ENCODE measurements at places on chromosomes 6 and 20.

GRCh38 chr6:31792761-31793171 is 2.8 kb downstream of the VARS1 start:
- peak; percentile 8 for DNase-seq

DNA sequence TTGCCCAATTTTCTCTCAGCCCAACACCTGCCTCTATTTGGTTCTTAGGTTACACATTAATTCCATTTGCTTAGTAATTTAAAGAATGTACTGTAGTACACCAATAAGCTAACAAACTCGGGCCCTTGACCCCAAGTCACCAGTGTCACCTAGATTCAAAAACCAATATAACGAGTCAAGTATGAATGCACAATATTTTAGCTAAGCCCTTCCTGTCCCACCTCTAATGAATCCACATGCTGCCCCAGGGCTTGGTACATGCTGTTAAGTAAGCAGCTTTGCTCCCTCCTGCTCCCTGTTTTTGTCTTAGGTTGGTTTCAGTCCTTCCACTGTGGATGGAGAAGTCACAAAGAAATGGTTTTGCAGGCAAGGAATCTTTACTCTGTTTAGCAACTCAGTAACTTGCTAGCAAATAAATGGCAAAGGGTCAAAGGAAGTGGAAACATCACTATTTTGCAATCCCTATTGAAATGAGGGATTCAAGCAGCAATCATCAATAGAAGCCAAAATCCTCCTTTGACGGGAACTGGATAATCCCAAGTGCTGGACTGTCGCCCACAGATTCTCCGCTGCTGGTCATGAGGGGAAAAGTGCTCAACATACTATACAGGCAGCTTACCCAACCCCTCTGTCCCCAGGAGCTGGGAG is 5.0 kb upstream of the MPC1 start:
- DNase-seq, result no peak

- peak; percentile 18 for DNase-seq
These were observed at the start of gene MC3R for GRCh38 chr20:56247954-56248782. TSS of gene MC3R (plus strand) at chr20:56248732. CDS start at chr20:56248844, 112 bp downstream.

- no peak for DNase-seq
These were observed 73.7 kb downstream of the PHF20 start for GRCh38 chr20:35845561-35845960.

DNA sequence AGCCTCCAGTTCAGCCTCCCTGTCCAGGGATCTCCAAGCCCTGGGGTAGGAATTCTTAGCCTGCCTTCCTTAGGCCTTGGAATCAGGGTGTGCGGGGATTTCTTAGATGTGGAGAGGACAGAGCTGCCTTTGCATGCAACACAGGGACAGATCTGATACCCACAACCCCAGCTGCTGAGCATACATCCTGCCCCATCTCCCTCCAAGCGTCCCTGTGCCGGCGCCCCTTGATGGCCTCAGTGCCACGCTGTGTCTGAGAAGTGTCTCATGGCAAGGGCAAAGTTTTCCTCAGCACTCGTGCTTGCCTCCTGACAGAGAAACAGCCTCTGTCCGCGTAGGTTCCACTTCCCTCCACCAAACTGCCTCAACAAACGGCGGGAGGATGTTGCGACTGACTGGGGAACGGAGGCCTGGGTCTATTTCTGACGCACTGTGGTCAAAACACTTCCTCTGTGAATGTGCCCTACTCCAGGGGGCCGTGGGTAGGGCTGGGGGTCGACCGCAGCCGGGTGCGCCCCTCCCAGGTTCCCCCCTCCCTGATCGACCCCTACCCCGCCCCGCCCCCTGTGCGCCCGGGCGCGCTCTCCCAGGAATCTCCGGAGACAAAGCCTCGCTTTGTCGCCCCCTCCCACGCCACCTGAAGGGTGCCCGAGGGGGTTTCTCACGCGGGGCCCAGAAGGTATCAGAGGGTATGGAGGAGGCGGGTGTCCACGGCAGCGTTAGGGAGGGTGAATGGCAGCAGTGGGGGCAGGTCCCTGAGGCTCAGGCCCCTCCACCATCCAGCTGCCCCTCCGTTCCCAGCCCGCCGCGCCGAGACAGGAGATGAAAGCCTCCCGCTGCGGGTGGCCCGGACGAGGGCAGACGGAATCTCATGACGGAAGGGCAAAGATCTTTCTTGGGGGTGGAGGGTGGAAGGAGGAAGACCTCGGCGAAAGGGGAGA is 806 bp downstream of the MICAL1 start:
- DNase-seq, result peak; percentile 48

DNA sequence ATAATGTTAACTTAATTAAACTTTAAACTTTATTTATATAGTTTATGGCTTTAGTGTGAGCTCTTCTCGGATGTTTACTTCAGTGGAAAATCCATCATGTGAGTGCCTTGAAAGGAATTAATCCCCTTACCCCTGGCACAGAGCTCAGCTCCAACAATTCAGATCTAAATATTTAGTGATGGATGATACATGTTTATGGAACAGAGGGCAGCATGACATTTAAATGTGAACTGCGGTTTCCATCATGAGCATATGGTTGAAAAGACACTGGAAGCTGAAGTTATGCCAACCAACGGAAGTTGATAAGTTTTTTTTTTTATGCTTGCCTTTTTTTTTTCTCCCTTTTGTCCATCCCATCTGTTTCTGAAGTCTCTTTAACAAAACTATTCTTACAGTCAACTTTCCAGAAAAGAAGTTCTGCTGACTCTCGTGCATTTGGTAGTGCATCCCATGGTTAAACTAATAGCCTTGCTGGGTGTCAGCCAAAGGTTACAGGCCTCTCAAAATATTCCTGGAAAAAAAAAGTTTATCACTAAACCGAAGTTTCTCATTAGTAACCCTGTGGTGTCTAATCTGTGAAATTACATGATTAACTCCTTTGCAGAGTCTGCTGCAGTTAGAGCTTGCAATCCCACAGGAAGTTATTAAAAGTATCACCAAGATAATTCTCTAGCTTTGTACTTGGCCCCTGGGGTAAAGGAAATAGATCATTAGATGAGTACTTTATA is 243.9 kb upstream of the TCF21 start:
- DNase-seq, result no peak

DNA sequence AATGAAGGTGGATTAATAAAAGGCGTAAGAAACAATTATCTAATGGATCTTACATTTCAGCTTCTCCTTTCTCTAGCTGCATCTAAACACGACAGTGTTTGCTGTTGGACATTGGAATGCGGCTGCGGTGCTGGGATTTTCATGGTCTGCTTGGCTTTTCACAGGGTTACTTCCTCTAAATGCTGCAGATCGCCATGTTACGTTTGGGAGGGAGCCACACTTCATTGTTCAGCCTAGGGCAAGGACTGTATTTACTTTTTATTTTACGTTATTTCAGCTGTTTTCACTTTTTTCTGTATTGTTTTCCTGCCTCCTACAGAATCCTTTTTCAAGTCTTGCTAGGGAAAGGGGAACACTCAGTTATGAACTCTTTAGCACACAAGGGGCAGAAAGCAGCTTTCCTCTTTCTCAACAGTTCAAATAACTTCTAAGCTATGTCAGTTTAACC is 97.9 kb upstream of the MTHFD1L start:
- DNase-seq, result no peak

DNA sequence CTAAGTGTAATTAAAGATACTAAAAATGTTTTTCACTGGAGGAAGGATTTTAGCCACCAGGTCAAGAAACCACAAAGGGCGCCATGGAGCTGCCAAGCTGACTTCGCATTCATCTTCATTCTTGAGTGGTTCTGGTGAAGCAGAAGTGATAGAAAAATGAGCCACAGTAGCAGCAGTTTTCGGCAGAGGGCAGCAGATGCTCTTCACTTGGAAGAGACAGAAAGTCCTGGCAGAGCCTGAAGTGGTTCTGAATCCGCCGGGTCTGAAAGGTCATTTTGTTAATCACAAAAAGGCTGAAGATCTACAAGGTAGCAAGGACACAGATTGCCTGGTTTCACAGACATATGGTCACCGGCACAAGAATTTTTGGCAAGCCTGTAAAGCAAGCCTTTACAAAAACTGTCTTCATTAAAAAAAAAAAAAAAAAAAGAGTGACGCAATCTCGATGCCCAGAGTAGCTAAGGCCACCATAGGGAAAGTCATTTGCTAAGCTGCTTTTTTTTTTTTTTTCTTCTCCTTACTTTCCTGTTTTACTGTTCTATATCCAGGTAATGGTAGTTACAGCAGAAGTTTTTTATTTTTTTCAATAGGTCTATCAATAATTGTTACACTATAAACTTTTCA is 345.1 kb upstream of the AGPAT4 start:
- DNase-seq, result peak; percentile 13

- DNase-seq, result no peak
These were observed 49.3 kb upstream of the ARID1B start for GRCh38 chr6:156727715-156728385.

DNA sequence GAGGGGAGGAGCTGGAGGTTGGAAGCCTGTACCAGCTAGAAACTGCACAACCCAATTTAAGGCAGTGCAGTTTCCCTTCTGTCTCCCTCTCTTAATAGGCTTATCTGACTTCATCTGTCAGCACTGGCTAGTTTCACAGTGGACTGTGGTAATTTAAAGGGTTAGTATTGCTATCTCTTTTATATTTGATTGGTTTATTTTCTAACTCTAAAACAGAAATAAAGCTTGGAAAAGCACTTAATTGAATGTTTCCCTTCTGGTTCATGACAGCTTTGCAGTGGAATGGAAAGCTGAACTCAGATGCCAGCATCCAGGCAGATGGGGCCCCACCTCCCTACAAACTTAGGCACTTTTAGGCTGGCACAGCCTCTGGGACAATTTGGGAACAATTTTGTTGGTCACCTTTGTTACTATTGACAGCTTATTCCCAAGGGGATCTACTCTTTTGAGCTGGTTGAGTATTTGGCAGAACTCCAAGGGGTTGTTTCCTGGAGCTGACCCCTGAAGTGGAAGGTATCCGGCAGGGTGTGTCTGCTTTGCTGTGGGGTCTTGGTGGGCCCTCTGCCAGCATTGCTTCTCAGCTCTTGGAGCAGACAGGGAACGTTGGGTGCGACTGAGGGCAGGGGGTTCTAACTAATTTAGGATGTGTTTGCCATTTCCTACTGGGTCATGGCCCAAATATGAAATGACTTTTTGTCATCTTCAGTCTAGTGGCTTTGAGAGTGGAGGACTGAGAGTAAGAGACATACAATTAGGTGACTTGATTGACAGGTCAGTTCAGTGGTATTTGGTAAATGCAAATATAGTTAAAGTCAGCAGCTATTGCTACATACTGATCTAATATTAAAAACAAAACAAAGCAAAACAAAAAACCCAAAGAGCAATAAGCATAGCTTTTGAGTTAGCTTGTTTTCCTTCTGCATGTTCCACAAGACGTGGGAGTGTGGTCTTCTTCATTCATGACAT is 9.3 kb downstream of the SH3BGRL2 start:
- DNase-seq, result no peak

DNA sequence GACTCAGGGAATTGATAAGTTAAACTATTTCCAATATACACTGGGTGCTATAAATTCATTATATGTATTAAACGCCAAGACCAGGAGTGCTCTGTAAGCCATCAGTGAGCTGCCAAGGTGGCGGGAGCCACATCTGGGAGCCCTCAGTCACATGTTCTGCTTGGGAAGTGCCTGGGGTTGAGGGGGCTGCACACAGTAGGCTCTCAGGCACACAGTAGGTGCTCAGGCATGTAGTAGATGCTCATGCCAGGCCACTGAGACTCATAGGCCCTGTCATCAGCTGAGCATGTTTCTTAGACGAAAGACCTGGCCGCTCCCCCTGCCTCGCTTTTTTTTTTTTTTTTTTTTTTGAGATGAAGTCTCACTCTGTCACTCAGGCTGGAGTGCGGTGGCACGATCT is 83.3 kb upstream of the BHLHE23 start:
- no peak for DNase-seq

DNA sequence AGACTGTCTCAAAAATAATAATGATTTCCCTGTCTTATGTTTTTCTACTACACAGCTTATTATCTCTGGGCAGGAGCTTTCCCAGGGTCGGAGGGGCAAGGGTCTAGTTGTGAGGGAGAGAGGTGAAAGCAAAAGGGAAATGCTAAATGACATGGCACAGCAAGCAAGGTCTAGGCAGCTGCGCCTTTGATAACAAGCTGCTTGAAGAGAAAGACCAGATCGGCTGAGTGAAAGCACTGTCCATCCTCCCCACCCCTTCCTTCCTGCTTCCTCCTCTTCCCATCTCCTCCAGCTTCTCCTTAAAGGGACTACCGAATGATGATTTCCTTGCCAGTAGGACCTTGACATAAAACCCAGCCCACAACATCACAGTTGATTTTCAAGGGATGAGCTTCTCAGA is 158.1 kb upstream of the AKAP12 start:
- no peak for DNase-seq

DNA sequence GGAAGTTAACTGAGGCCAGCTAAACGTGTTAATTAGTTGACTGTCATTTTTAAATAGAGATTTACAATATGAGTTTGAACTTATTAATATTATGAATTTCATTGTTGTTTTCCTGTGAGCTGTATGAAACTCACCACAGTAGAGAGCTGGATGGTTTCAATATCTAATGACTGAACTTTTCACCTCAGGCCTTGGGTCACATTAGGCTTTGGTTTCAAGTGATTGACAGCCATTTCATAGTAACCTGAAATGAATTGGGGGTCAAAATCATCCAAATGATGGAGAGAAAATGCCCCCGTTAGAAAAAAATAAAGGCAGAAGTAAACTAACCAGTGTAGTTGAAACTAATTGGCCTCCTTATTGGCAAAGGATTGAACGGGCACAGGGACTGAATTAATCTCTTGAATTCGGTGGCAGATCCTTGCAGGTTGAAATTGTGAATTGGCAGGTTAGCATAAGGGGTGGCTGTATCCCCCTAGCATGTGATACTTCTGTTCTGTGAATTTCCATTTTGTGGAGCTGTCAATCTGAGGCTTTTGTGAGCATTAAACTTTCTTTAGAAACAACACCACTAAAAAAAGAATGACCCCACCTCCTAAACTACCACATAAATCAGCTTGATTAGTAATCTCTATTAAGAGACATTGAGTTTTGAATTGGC is 155.1 kb upstream of the MMS22L start:
- DNase-seq, result no peak

- peak; percentile 50 for DNase-seq
These were observed 66.5 kb downstream of the ILRUN start for GRCh38 chr6:34630040-34630439.

DNA sequence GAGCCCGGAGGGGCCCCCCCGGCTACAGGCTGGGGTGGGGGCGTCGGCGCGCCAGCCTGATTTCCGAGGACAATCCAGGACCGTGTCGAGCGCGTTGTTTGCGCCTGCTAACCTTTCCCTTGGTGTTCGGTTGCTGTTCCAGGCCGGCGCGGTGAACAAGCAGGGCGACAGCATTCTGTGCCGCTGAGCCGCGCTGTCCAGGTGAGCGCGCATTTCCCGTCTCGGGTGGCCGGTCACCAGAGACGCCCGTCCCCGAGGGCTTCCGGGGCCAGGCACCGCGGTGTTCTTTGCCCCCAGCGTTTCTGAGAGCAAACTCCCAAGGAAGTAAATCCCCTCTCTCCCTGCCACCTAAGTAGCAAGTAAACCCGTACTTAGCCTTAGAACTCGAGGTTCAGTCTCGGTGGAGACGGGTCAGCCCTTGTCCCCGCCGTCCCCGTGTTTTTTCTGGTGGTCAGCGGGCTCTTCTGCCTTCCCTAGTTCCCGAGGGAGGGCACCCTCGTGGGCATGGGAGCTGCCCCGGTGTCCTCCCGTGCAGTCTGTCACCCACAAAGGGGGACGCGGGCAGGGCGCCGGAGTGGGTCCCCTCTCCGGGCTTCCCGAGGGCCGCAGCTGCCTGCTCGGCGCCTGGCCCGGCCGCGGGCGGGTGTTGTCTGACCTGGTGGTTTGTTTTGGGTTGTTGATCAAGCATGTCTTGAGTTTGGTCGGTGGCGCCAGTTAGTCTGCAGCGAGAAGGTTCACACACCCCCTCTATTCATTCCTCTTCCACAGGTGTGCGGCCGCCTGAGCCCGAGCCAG is 1.5 kb downstream of the ID4 start:
- peak; percentile 44 for DNase-seq

Data from AG08396 (cell line).